ENCODE measurements at places on chromosomes 12 and 14.

DNA sequence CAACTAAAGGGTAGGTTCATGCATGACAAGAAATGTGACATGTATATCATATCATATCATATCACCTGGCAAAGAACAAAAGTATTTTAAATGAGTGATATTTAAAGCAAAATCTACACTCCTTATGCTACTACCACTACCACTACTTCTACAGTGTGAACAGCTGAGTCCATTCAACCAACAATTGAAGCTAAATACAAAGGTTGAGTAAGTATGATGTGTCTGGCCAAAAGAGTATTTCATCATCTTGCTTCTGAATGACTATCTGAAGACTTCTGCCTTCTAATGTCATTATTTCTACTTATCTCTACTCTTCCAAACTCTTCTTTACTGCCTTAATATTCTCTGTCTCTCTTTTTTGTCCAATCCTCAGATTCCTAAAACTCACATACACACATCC is 292.6 kb upstream of the CAND1 start:
- no peak for DNase-seq

DNA sequence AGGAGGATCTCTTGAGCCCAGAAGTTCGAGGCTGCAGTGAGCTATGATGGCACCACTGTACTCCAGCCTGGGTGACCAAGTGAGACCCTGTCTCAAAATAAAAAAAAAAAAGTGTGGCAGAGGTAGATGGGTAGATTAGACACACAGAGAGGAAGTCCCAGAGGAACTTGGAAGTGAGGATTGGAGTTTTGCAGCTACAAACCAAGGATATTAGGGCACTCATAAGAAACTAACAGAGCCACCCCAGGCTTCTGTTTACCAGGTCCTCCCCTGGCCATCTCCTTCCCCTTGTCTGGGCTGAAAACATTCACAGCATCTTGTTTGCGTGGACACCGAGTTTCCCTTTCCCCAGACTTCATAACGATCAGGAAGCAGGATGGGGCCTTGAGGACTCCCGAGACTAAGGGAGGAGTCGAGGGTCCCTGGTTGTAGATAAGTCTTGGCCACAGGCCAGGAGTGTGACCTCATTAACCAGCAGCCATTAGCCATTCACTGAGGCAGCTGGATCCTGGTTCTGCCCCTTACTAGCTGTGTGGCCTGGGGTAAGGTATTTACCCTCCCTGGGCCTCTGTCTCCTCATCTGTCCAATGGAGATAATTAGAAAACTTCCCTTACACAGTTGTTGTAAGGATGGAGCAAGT is 2.1 kb downstream of the MAP1LC3B2 start:
- no peak for DNase-seq

DNA sequence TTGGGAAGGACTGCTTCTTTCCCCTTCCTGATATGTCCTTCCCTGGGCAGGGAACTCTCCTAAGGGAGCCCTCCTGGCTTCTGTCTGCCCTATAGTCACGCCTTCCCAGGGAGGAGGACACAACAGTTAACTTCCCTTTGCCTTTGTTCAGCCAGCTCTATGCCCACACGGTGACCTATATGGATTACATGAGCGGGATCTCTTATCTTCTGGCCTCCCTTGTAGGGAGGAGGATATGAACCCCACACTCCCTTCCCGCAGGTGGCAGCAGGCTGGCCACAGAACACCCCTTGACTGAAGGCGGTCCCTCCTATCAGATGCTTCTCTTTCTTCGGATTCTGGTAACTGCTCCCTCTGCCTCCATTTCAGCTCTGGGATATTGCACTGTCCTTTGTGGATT is 135.6 kb upstream of the MAX start:
- DNase-seq = no peak

GRCh38 chr12:9134981-9135628 is 19.4 kb upstream of the A2M start:
- peak; percentile 17 for DNase-seq

DNA sequence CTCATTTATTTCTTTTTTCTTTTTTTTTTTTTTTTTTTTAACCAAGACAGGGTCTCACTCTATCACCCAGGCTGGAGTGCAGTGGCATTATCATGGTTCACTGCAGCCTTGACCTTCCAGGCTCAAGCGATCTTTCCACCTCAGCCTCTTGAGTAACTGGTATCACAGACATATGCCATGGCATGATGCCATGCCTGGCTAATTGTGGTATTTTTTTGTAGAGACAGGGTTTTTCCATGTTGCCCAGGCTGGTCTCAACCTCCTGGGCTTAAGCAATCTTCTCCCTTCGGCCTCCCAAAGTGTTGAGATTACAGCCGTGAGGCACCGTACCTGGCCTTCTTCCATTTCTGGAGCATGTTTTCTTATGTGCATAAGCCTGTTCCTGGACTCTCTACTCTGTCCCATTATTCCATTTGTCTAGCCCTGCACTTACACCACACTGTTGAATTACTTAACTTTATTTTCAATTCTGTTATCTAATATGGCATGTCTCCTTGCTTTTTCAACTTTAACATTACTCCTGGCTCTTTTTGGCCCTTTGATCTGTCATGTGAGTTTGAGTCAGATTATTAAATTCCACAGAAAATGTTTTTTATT is 47.9 kb upstream of the PTGDR start:
- no peak for DNase-seq
